ENCODE measurements at places on chromosomes 2 and 18.

GRCh38 chr2:14524041-14524802 lies 108.3 kb upstream of the LRATD1 start:
- no peak for DNase-seq

GRCh38 chr2:232438091-232438490 lies 17.9 kb upstream of the ALPI start:
- no peak for DNase-seq

DNA sequence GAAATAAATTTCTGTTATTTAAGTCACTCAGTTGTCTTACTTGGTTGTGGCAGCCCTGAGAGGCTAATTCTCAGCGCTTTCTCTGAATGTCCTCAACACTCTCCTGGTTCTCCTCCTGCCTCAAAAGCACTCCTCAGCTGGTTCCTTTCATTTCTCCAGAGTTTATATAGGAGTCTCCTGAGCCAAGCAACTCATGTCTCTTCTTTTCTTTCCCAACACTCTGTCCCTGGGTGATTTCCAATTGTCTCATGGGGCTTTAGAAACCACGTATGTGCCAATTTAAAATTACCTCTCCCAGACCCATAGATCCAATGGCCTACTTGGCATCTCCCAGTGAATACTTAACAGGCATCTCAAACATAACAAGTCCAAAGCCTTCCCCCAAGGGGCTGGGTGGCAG lies 184.3 kb downstream of the TTC32 start:
- DNase-seq: no peak

DNA sequence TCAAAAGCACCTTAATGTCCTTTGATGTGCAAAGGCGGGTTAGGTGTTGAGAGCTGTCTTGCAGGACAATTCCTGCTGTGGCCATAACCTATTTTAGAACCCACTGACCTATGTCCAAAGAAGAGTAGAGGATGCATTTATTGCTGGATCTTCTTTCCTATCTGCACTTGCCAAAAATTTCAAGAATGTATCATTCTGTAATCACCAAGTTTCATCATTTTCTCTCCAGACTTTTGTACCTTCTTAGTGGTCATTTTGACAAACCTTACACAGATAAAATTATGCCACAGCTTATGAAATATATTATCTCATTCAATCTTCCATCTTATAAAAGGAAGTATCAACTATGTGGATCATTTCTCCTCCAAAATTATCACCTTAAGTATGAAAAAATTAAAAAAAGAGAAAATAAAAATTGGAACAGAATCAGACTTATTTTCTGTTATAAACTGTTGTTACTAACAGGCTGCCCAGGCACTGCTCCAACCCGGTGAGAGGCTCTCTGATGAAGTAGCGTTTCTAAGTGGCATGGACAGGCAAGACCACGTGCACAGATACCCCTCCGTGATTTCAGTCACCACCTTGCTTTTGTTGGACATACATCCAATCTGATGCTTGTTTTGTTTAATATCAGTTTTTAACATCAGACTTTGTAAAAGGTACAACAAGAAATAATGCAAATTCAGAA lies 559.9 kb upstream of the ID2 start:
- DNase-seq: no peak

DNA sequence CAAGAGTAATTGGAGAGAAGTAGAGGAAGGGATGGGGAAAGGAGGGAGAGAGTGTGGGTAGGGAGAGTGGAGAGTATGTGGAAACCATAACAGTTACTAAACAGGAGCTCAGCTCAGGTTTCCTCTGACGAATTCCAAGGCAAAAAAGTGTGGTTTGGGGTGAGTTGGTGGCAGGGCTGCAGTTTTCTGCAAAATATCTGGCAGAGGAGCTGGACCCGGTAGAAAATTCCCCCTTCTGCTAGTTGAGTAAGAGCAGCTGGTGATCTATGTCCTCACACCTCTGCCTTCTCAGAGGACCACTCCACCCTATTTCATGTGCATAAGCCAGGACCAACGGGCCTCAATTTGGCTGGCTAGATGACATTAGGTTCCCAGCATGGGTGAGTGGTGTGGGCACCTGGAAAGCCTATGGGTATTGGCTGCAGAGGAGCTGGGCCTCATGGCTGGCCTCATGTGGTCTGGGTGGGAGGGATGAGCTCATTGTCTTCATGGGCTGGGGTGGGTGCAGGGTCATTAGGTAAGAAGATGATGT lies 13.2 kb downstream of the NRP2 start:
- DNase-seq: no peak

- no peak for DNase-seq
These were observed 24.3 kb upstream of the PSME4 start for GRCh38 chr2:53994818-53995808.

DNA sequence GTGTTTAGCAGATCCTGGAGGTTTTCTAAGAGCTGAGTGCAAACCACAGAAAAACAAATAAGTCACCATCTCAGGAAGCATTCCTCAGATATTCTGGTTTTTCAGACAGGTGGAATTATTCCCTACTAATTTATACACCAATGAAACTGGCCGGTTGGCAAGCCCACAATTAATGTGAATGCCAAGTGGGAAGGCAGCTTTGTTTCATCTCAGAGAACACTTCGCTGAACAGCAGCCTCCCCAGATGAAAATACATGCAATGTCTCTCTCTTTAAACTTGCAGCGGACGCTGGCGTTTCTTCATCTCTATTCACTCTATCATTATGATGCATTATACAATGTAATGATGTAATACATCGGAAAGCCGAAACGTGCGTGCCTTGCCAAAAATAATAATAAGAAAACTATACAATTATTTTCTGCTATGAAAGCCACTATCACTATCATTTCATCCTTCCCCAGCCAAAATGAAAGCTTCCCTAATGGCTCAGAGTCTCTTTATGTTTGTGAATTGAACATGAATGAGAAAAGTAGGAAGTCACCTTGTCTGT lies 649.4 kb downstream of the BCL11A start:
- no peak for DNase-seq

- DNase-seq: no peak
These were observed 21.9 kb upstream of the SEMA4C start for GRCh38 chr2:96891591-96892333.

DNA sequence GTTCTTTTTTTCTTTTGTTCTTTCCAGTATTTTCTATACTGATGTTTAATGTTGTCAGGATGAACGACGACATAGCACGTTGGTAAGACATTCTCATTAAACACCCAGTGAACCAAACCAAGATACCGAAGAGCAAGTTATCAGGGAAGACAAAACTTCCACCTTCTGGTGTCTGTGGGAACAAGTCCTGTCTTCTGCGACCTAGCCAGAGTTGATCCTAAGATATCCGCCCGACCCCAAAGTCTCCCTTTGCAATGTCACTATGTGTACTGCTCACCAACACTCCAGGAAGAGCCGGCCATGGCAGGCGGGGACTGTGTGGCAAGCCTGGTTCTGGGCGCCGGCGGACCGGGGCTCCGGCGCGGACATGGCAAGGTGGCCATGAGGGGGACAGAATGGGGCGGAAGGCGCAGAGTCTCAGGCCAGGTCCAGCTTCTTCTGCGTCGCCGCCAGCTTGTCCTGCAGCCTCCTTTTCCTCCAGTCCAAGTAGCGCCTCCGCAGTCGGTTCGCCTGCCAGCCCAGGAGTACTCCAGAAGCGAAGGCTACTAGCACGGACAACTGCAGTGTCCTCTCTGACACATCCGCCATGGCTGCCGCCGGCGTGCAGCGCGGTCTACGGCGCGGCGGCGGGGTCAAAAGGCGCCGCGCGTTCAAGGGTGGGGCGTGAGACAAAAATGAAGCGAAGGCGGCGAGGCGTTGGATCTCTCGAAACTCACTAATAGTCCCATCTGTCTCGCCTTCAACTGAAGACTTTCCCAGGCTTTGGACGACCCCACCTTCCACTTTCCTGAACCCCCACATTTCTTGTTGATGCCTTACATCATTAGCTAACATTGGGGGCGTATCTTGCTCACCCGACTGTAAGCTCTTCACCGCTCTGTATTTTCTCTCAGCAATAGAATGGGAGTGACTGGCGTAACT lies at the start of gene MTLN:
TSS of gene MTLN (minus strand) at position 610 of the 921 bp plus-strand sequence. CDS start at position 588, 22 bp downstream.
- peak; percentile 50 for DNase-seq

- DNase-seq: no peak
These were observed 358.1 kb upstream of the SYT4 start for GRCh38 chr18:43635397-43635796.

DNA sequence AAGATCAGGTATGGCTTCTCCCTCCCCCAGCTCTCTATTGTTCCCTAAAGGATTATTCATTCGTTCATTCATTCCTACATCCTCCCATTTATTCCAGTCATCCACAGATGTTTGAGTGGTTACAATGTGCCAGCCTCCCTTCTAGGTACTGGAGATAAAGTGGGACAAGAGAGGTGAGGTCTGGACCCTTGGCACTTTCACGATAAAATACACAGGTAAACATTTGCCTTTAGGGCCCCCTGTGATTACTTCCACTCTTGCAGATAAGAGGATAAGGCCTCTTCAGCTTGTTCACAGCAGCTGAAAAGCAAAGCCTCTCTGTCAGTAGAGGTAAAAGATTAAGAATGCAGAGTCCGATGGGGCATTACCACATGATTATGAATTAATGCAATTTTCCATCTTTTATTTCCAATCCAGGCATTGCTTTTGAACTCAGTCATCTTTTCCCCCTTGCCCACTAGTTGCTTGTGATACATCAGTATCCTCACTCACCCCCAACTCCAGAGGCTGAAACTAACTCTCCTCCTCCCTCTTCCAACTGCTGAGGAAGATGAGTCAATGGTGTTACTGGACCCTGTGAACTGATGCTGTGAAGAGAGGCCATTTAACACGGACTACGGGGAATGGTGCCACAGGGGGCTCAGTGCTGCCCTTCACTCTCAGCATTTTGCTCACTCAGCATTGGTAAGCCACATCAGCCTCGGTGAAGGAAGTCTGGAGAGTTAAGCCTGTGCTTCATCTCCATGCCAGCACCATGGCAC lies 1.1 kb upstream of the DPP4 start:
- no peak for DNase-seq

DNA sequence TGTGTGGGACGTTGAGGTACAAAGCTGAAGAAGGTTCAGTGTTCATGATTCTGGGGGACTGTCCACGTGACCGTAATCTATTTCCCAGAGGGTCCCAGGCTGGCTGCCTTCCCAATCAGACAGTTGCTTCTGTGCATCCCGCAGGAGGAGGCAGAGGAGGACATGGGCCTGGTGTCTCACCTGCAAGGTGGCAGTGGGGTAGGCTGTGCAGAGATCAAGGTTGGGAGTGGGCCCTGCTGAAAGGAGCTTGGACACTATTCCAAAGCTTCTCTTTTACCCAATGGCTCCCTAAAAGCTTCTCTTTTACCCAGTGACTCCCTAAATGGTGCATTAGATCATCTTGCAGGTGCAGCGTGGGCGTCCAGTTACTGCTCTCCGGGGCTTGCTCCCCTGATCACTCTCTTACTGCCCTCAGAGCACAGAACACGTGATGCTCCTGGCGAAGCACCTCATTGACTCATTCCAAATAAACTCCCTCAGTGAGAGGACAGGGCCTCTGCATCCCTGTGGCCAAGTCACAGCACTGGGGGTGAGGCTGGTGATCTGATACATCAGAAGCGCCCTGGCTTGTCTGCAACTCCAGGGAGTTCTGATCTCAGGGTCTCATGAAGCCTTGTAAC lies 41.5 kb downstream of the RNF144A start:
- no peak for DNase-seq

DNA sequence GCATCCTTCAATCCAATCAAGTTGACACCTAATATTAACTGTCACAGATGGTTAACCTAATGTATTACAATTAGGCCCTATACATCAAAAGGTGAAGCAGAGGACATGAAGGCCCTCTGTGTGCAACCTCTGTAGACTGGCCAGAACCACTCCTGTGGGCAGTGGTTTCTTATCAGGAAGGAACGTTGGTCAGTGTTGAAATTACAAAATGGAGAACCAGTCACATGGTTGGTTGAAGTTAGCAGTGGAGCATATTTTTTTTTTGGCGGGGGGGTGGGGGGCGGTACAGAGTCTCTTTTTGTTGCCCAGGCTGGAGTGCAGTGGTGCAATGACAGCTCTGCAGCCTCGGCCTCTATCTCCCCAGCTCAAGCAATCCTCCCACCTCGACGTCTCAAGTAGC lies 19.8 kb downstream of the RNU2-63P start:
- DNase-seq: no peak

- no peak for DNase-seq
These were observed 122.5 kb downstream of the MAIP1 start for GRCh38 chr2:200077838-200078237.

DNA sequence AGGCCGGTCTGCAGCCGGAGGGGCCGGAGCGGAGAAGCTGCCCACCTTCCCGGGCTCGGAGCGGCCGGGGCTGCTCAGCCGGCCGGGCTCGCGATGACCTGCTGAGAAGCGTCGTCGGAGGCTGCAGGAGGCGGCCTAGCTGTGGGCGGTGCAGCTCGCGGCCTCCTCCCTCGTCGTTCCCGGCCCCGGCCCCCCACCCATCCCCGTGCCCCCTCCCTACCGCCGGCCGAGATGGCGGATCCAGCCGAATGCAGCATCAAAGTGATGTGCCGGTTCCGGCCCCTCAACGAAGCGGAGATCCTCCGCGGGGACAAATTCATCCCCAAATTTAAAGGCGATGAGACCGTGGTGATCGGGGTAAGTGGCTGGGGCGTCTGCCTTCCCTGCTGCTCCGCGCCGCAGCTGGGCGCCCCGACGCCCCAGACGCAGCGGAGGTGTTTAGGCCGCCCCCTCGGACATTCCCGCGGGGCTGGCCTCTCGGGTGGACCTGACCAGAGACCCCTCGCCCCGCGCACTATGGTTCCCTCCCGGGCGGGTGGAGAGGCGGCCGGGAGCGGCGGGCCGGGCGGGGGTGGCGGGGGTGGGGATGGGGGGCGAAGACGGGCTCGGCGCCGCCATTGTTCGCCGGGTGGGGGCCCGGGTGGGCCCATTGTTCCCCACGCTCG lies 492 bp downstream of the KIF5C start:
- DNase-seq: no peak

DNA sequence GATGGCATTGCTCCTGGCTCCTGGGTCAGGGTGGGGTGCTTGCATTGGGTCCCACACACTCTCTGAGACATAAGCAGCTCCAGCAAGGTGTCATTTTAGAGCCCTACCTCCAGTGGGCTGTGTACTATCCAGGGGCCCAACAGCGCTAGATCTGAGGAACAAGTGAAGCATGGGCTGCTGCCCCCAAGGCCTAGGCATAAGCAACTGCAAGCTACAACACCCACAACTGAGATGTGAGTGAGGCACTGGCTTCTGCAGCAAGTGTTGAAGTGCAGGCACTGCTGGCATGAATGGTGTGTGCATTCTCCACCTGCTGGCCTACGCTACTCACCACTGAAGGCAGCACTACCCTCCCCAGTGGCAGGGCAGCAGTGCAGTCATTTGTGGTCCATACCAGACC lies 81.0 kb upstream of the STK39 start:
- no peak for DNase-seq

DNA sequence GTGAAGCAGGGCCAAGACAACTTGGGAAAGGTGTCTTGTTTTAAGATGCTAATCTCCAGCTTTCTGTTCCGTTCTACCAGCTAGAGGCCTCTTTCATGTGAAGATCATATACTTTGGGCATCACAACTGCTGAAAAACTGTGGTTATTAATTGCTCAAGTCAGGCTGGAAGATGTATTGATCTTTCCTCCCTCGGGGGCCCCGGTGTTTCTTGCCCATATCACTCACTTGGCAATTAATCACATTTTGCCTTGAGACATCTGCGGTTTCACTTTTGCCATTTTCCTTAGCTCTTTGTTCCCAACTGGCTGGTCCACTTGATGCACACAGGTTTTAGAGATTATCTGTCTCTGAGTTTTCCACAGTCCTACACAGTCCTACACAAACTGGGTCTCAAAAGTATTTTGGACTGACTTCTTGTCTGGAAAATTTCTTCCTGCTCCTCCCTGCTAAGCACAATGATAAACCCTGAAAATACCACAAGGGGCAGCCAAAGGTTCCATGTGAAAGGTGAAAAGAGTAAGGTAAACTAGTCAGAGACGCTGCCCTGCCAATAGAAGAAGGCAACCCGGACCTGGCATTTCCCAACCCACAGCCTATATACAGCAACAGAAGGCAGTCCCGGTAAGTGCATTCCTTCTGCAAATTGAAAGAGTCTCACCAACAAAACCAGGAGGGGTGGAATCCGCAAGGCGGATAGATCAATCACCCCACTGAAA lies 181.0 kb downstream of the AFF3 start:
- no peak for DNase-seq

Measured in stimulated activated CD4-positive, alpha-beta T cell treated with anti-CD3 and anti-CD28 coated beads, Interleukin-1b, Interleukin-23, amount 100 ng/mL, for 4 hours (primary cell).